RKO (cell line): ENCODE measurements at places on chromosomes 12 and 14.

DNA sequence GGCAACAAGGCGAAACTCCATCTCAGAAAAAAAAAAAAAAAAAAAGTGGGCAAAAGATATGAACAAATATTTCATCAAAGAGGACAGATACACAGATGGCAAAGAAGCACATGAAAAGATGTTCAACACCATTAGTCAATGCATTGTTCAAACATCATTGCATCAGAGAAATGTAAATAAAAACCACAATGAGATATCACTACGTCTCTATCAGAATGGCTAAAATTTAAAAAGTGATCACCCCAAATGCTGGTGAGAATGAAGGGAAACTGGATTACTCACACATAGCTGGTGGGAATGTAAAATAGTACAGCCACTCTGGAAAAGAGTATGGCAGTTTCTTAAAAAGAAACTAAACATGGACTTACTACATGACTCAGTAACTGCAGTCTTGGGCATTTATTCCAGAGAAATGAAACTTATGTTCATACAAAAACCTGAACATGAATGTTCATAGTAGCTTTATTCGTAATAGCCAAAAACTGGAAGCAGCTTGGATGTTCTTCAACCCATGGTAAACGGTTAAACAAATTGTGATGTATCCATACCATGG is 3.6 kb downstream of the L2HGDH start:
- DNase-seq: no peak

GRCh38 chr12:53169644-53170043 is 10.9 kb upstream of the ZNF740 start:
- no peak for DNase-seq

DNA sequence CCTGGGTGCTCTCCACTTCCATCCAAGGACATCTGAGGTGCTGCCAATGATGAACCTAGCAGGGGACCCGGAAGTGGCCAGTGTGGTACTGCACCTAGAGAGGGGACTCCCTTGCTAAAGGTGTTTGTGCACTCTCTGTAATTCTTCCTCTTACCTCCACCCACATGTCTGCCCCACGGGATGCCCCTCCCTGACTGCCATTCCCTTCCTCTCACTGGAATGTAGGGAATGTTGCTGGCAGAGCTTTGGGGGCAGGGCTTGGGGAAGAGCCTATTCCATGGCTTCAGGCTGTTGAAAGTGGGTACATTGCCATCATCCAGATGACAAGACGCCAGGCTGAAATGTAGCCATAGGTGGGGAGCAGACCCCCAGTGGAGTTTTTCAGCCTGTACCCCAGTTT is 153.2 kb downstream of the SMOC1 start:
- DNase-seq: no peak

- no peak for DNase-seq
Measured at GRCh38 chr12:100265732-100266584, 921 bp downstream of the DEPDC4 start.

- DNase-seq: peak; percentile 58
Measured at GRCh38 chr14:24147761-24148428, 597 bp downstream of the RNF31 start.

DNA sequence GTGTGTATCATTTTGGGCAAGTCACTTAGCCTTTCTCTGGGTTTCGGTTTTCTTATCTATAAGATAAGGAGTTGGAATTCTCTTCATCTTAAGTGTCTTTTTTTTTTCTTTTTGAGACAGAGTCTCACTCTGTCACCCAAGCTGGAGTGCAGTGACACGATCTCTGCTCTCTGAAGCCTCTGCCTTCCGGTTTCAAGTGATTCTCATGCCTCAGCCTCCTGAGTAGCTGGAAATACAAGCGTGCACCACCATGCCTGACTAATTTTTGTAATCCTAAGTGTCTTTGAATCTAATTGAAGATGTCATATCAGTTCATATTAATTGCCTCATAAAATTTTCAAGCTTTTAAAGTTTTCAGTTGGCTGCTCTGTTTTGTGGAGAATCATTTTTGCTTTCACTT is 4.0 kb downstream of the SRGAP1 start:
- no peak for DNase-seq

- DNase-seq: no peak
Measured at GRCh38 chr14:68927956-68928675, 51.0 kb downstream of the ACTN1 start.

GRCh38 chr12:117472983-117473382 is 111.6 kb upstream of the NOS1 start:
- peak; percentile 46 for DNase-seq

DNA sequence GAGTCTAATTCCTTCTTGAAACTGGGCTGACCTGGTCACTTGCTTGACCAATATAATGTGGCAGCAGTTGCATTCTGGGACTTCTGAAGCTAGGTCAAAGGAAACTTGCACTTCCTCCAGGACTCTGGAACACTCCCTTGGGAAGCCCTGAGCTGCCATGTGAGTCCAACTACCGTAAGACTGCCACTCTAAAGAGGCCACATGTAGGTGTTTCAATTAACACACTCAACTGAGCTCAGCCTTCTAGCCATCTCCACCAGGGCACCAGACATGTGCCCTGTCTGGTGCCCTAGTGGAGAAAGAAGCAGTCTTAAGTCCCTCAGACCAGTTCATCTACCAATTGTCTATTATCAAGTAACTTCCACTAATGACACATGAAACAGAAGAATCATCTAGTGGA is 6.1 kb upstream of the TEP1 start:
- no peak for DNase-seq

- no peak for DNase-seq
Measured at GRCh38 chr14:22996768-22997654, 12.9 kb downstream of the C14orf93 start.

- no peak for DNase-seq
Measured at GRCh38 chr14:99685596-99685995, 1.5 kb downstream of the CYP46A1 start.

DNA sequence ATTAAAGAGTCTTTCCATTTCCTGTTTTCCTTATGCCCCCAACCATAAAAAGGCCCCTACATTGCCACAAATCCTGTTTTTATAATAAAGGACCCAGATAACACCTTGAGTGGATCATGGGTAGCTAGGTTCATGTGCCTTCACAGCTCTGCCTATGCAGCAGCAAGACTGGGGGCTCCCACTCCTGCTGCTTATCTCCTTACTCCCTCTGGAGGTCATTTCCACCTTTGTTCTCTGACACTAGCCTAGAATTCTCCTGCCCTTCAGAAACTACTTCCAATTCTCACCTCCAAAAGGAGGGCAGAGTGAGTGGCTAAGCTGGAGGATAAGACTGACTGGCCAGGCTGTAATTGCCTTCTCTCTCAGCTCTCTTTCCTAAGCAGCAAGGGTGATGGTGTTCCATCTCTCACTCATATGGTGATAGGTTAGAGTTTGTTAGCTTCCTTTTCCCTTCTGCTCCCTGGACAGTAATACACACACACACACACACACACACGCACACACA is 20.0 kb upstream of the STAC3 start:
- peak; percentile 21 for DNase-seq

- DNase-seq: no peak
Measured at GRCh38 chr12:955939-956338, 6.4 kb upstream of the RAD52 start.

DNA sequence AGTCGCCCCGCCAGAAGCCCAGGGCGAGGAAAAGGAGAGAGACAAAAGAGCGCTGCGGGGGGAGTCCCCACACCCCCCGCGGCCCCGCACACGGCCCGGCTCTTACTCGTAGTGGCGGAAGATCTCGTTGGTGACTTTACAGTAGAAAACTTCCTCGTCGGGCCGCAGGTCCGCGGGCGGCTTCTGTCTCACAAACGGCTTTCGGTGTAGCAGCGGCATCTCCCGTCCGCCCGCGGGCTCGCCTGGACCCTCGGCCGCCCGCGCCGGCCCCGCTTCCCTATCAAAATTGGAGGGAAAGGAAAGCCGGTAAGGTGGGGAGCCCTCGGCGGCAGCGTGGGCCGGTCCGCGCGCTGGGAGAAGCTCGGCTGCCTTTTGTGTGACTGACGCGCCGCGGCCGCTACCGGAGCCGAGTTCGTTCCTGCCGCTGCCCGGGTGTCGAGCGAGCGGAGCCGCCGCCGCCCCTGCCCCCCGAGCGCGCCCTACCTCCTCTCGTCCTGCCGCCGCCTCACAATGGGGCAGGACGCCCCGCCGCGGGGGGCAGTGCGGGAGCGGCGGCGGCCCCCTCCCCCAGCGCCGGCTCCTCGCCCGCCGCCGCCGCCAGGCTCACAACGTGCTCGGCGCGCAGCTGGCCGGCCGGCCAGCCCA is 652 bp downstream of the BAZ1A start:
- DNase-seq: peak; percentile 49

GRCh38 chr14:24434676-24435075 is 4.9 kb downstream of the KHNYN start:
- DNase-seq: no peak

- peak; percentile 88 for DNase-seq
Measured at GRCh38 chr12:31732926-31733548, 4.2 kb upstream of the AMN1 start.

GRCh38 chr12:91388573-91388972 is 206.0 kb upstream of the DCN start:
- DNase-seq: no peak

DNA sequence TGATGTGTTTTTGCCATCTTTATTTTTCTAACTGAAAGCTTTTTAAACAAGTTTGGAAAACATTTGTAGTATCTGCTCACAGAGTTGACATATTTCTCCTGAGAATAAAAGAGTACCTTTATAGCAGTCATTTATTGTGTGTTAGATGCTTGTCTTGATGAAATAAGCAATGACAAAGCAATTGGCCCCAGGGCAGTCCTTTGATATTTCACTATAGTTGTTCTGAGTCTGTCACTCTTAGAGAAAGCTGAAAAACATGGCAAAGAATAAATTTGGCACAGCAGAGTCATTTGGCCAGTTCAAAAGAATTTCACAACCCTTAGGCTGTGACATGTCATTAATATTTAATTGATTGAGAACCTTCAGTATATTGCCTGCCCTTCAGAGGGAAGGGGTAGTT is 166.2 kb downstream of the PTPRO start:
- no peak for DNase-seq

GRCh38 chr14:61484031-61484430 is 162.7 kb downstream of the PRKCH start:
- DNase-seq: no peak

GRCh38 chr12:50053583-50053982 is 3.8 kb upstream of the ASIC1 start:
- no peak for DNase-seq

- no peak for DNase-seq
Measured at GRCh38 chr12:132174015-132174838, 30.0 kb downstream of the NOC4L start.

- DNase-seq: no peak
Measured at GRCh38 chr14:104940526-104941150, 16.0 kb downstream of the PLD4 start.

DNA sequence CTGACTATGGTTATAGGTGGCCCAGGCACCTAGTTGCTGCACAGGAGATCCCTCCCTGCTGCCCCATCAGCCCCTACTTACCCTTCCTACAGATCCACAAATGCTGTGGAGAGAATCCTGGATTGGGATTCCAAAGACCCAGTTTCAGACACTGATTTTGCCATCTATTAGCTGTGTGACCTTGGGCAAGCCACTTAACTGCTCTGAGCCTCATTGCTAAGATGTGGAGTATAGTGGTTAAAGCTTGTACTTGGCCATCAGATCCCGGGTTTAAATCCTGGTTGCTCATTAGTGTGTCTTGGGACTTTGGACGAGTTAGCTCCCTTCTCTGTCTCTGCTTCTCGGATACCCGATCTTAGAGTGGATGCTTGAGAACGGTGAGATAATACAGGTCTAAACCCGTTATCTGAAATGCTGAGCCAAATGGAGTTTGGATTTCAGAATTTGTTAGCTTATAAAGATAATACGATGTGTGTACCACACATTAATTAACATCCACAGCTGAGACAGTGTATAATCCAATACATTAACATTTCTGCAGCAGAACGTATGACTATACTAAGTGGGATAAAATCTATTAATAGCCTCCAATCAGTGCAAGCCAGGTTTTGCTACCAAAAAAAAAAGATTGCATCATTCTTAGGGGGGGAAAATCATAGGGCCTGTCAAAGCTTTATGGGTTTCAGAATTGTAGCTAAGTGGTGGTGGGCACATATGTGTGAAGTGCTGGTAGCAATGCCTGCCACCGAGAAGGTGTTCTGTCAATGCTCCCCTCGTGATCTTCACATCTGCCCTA is 16.0 kb downstream of the PROX2 start:
- DNase-seq: no peak

- peak; percentile 1 for DNase-seq
Measured at GRCh38 chr14:85234156-85235025, 295.6 kb upstream of the FLRT2 start.

- no peak for DNase-seq
Measured at GRCh38 chr14:37037636-37038387, 134.6 kb downstream of the SLC25A21 start.

DNA sequence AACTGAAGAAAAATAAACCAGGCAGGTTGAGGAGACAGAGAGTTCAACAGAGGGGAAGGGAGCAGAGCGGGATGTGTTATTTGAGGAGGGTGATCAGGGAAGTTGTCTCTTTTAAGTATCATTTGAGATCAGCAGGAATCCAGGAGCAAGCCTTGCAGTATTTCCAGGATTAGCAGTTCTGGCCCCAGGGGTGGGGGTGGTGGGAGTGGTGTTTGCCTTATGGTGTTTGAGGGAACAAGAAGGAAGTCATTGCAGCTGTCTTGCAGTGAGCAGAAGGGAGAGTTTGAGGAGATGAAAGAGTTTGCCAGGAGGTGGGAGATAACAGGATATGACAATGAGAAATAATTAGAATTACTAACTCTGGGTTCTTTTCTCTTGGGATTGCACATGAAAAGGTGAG is 418.6 kb downstream of the NELL2 start:
- no peak for DNase-seq

GRCh38 chr12:56781726-56782125 is 18.6 kb downstream of the HSD17B6 start:
- no peak for DNase-seq

DNA sequence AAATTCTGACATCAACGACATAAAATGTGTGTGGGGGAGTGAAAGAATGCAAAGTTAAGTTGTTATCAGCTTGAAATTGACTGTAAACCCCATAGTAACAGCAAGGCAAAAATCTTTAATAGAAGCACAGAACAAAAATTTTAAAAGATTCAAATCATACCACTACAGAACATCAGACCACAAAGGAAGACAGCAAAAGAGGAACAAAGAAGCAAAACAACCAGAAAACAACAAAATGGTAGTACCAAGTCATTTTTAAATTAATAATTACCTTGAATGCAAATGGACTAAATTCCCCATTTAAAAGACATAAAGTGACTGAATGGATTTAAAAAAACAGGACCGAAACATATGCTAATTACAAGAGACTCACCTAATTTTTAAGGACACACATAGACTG is 31.3 kb downstream of the A2M start:
- no peak for DNase-seq

GRCh38 chr12:95738024-95738611 is 52.4 kb downstream of the NTN4 start:
- no peak for DNase-seq

DNA sequence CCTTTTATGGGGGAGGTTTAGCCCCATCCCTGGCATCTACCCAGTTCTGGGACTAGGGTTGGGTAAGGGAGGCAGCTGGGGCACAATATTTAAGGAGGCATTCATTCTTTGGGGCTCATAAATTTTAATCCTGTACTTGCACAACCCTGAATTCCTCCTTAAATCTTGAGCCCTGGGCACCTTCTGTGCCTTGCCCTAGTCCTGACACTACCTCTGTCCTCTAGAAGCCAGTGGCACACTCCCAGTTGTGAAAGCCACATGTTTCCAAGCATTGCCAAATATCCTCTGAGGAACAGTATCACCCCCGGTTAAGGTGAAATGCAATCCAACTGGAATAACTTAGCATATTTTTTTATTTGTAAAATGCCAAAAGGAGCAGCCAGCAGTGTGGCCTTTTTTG is 36.6 kb downstream of the SLC16A7 start:
- no peak for DNase-seq
